ENCODE measurements at places on chromosomes 7 and 10.

- DNase-seq: no peak
Measured at GRCh38 chr7:157693071-157693520, 356.3 kb downstream of the DNAJB6 start.

DNA sequence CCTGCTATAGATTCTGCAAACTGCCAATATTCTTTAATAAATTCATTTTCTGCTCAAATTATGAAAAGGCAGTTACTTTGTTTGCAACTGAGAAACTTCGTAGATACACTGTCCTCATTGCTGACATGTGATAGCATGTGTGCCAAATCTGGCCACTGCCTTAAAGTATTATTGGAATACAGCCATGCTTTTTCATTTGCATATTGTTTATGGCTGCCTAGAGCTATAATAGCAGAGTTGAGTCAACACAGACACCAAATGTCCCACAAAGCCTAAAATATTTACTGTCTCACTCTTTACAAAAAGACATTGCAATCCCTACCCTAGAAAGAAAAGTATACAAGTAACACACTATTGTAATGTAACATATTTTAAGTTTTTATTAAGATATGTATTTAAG lies 647.4 kb downstream of the XPNPEP1 start:
- no peak for DNase-seq

- no peak for DNase-seq
Measured at GRCh38 chr10:70927189-70927943, 39.0 kb upstream of the PCBD1 start.

GRCh38 chr10:47452495-47453140 lies 31.3 kb downstream of the ANXA8 start:
- no peak for DNase-seq

DNA sequence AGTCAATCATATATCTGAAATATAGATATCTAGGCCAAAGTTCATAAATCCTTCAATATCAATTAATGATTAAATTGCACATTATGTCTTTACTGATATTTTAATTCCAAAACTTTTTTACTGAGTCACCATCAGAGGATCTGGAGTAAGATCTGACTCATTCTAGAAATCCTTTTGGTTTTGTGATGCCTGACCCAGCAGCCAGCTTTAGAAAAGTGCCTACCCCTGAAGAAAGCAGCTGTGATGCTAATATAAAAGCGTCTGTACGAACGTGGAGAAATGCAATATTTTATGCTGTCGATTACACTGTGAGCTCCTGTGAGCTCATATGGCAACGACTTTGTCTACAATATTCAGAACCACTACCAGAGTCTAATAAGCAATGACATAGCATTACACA lies 142.5 kb upstream of the LRRTM3 start:
- DNase-seq: no peak

DNA sequence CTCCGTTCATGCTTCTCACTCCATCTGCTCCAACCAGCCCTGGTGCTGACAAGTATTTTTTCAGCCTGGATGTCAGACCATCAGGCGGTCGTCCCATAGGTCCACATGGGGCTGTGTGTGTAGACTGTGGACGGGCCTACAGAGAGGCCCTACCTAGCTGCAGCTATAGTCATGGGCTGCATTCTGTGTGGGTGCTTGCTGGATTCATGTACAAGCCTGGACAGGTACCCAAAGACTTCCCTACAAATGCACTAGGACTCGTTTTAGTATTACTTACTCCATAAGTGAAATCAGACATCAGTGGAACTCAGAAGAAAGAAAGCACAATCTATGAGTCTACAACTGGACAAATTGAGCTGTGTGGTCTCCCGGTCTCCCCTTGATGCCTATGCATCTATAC lies 146.8 kb downstream of the PKD1L1 start:
- no peak for DNase-seq

DNA sequence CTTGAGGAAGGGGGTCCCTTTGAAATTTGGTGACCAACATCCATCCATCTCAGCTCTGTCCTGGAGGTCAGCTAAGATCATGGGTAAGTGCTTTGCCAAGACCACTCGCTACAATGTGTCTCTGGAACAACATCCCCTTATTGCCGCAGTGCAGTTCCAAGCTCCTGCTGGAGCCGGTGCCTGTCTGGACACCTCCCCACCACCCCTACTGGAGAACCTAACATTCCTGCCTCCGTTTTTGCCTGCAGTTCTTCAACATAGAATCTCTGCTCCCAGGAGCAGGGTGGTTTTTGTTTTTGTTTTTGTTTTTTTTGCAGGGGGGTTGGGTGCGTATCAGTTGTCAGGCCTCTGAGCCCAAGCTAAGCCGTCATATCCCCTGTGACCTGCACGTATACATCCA lies 51.2 kb upstream of the FXYD4 start:
- no peak for DNase-seq

DNA sequence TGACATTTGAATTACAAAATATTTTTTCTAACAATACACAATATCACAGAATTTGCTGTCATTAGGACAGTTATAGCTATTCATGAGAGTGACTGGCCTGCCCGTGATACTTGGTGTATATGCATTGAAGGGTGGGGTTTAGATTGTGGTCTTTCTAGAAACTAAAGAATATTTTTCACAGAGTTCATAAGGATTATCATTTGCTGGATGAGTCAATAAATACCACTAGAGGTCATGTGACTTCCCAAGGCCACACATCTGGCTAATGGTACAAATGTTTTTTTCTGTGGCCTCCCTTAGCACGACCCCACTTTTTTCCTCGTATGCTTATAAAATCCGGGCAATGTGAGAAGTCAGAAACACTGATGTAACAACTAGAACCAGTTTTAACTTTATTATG lies 5.2 kb downstream of the OPTN start:
- no peak for DNase-seq

- no peak for DNase-seq
Measured at GRCh38 chr10:9807846-9808245, 1209.8 kb upstream of the CELF2 start.

GRCh38 chr7:127976056-127976737 lies 55.0 kb downstream of the LRRC4 start:
- no peak for DNase-seq

DNA sequence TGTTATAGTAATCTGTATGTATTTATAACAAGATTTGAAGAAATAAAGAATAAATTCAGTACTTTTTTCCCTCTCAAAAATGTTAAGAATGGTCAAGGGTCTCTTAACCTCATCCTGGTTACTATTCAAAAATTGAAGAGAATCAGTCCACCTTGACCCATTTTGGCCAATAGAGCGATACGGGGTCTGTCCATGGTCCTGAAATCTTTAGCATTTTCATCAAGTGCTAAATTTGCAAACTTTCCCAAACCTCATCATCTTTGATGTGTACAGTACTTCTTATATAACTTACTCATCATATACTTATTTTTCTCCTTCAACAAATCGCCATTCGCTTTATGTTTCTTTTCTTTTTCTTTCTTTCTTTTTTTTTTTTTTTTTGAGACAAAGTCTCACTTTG lies 23.6 kb downstream of the TMEM178B start:
- DNase-seq: no peak

GRCh38 chr7:44213877-44214388 lies 13.2 kb downstream of the YKT6 start:
- no peak for DNase-seq

DNA sequence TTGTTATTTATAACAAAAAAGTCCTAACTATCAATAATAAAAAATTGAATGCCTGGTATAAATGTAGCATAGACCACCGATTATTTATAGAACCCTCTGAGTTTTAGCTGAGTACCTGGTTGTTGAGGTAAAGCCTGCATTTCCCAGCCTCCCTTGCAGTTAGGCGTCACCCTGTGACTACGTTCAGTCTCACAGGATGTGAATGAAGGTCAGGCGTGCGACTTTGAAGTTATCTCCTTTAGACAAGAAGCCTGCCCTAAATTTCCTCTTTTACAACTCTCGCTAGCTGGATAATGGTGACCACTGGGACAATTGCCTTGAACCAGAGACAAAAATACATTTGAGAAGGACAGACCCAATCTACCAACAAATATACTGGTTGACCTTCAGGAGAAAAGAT lies 67.5 kb upstream of the TES start:
- DNase-seq: no peak

DNA sequence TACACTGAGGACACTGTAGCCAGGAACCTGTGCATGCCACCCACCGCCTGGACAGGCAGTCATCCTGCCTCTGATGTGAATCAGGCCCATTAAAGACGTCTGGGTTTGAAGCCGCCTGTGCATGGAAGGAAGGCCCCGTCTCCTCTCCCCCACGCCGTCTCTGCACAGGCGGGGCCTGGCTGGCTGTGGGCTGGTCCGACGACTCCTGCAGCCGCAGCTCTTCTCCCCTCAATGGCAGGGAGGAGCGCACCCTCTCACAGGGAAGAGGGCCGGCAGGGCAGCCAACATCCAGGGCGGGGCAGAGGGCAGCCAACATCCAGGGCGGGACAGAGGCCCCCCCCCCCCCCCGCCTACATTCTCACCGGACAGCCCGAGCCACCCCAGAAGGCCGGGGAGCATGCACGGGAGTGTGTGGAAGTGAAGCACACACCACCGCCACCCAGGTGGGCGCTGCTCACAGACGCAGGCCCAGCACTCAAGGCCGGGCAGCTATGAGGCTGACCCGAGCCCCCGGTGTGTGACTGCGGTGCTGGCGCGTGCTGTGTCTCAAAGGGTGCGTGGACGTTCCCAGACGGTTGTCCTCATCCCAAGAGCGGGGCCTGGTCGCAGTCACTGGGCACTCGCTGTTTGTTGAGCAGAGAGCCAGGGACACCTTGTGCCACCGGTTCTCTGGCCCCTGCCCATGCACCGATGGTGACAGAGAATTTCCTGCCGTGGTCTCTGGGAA lies 19.1 kb downstream of the DPYSL4 start:
- no peak for DNase-seq

DNA sequence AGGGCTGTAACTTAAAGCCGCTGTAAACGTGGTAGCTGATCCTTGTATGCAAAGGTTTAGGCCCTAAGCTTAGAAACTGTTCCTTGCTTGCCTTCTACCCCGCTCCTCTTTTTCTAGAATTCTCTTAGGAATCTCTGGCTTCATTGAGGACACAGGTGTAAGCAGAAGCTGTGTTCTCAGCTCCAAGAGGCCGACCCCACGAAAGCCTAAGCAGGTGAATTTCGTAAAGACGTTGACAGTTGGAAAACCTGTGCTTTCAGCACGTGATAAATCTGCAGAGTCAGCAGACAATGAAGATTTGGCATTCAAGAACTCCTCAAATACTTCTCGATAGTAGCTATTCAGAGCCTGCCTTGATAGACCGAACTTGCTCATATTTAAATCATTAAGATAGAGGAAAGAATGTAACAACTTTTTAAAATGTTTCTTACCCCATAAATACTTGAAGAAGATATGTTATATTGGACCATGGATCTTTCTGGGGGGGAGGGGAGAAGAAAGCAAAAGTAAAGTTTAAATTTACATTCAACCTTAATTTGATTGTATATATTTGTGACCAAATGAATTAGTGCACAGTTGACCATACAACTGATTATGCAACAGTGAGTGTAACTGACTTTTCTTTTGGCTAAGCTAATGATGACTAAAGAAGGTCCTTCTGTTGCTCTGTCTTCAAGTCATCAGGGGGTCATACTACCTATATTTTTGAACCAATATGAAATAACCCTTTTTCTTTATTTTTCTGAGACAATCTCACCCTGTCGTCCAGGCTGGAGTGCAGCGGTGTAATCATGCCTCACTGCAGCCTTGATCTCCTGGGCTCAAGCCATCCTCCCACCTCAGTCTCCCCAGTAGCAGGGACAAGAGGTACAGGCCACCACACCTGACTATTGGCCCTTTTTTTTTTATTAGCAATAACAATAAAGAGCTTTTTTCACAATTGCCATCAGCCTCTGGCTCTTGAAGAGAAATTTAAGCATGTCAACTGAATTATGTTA lies 1.2 kb upstream of the GDI2 start:
- DNase-seq: no peak

- no peak for DNase-seq
Measured at GRCh38 chr7:91566402-91566732, 302.1 kb downstream of the FZD1 start.

DNA sequence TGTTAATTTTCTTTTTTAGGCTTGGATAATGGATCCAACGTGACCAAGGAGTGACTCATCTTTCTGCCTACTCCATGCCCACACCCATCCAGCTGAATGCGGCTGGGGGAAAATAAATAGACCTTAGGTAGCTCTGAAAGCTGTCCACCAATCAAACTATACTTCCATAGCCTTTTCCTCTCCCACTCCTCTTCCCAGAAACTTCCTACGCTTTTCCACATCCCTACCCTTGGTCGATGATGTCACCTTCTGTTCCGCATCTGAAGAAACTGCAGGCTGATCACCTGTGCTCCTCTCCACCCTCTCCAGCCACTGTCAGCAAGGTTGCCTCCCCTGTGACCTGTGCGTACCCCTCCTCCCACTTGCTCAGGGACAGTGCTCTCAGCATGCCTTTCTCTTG lies 359.8 kb upstream of the KLF6 start:
- no peak for DNase-seq

- no peak for DNase-seq
Measured at GRCh38 chr7:22855049-22855392, 32.4 kb upstream of the TOMM7 start.

- DNase-seq: no peak
Measured at GRCh38 chr7:83613232-83613631, 35.7 kb downstream of the SEMA3E start.

DNA sequence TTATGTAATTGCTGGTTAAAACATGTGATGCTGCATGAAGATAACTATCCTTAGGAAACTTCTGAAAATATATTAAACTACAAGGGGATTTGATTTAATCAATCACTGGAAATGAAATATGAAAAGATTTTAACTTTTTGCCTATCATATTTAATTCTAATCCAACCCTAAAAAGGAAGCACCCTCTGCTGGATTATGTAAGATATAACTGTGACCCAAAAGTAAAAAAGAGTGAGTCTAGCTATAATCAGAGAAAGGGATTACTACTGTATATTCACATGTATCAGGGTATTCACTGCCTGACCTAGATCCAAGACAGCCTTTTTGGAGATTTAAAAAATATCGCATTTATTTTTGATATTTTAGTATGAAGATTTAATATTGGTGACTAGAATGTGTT lies 295.5 kb downstream of the MDFIC start:
- DNase-seq: no peak

DNA sequence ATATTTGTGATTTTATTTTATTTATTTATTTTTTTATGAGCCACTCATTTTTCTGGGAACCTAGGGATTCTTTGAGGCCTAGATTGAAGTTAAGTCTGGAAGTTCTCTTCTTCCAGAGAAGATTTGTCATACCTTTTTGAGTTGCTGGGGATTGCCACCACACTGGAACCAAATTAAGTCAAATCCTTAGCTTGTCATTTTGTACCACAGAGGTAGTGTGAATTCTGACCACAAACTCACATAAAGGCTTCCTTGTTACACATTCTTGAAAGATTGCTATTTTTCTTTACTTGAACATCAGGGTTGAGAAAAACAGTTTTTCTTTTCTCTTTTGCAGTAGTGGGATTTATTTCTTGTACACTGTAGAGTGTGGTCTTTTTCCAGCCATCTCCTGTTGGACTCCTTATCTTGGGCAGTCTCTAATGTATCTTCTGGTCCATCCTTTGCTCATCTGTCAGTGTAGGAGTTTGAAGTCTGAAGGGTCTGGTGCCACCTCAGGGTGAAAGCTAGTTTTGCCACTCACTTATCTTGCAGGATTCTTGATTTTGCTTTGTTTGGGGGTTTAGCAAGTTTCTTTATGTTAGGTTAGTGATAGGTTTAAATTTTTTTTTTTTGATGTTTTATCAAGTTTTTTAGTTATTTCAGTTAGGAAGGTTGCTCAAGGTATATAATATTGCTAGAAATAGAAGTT lies 24.8 kb downstream of the PCBD1 start:
- DNase-seq: no peak

GRCh38 chr10:9781666-9782065 lies 1236.0 kb upstream of the CELF2 start:
- DNase-seq: no peak

GRCh38 chr7:30032310-30033125 lies 4.3 kb downstream of the PLEKHA8 start:
- no peak for DNase-seq

All from stimulated activated CD4-positive, alpha-beta T cell treated with anti-CD3 and anti-CD28 coated beads, Interleukin-15, amount 100 ng/mL, for 48 hours (primary cell).